WTC11 (cell line): ENCODE measurements at places on chromosomes 4 and X.

DNA sequence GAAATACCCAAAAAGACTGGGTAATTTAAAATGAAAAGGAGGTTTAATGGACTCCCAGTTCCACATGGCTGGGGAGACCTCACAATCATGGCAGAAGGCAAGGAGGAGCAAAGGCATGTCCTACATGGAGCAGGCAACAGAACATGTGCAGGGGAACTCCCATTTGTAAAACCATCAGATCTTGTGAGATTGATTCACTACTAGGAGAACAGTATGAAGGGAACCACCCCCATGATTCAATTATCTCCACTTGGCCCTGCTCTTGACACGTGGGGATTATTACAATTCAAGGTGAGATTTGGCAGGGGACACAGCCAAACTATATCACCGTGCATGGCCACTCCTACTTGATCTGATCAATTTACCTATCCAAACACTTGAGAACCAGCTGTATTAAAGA lies 131.5 kb upstream of the LDB2 start:
- no peak for DNase-seq

DNA sequence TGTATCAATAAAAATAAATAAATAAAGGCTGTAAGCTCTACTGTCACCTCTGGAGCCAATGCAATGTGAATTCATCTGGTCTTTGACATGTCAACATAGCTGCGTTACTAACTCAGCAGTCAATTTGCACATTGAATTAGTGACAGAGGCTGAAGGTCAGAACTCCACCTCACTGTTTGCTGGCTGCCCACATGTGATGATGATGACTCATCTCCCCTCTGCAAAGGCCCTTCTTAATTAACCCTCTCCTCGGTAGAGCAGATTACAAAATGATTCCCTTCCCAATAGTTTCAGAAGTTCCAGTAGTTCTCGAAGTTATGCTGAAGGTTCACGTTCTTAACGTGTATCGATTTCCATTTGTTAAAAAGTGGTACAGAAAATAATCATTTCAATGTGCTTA lies 1626.0 kb upstream of the TENM3 start:
- DNase-seq, result no peak

- DNase-seq, result no peak
Observed at GRCh38 chrX:50769389-50770063, 44.5 kb downstream of the SHROOM4 start.

- DNase-seq, result no peak
Observed at GRCh38 chr4:41303372-41304118, 46.8 kb downstream of the UCHL1 start.

GRCh38 chr4:12612876-12613275 lies 871.3 kb downstream of the RAB28 start:
- DNase-seq, result no peak

DNA sequence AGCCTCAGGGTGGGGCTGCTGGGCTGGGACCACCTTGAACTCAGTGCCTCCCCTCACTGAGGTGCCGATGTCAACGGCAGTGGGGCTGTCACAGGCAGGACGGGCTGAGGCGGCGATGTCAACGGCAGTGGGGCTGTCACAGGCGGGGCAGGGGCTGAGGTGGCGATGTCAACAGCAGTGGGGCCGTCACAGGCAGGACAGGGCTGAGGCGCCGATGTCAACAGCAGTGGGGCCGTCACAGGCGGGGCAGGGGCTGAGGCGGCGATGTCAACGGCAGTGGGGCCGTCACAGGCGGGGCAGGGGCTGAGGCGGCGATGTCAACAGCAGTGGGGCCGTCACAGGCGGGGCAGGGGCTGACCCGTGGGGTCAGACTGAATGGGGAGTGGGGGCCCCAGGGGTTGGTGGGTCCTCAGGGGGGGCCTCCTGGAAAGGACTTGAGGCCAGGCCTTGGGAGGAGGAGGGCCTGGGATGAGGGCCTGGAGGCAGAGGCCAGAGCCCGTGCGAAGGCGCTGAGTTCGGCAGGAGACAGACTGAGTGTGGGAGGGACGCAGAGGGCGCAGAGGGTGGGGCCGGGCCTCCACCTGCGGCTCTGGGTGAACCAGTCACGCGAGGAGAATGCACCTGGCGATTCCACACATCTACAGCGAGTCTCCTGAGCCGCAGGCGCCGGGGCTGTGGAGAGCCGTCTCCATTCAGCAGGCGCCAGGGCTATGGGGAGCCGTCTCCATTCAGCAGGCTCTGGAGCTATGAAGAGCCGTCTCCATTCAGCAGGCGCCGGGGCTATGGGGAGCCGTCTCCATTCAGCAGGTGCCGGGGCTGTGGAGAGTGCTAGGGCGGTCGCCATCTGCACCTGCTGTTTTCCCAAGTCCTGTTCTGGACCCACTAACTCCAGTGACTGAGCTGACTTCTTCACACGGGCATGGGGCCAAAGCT lies 22.9 kb downstream of the ATP5ME start:
- DNase-seq, result peak; percentile 32

GRCh38 chrX:96407072-96407471 lies 277.6 kb upstream of the DIAPH2 start:
- no peak for DNase-seq
